ENCODE measurements at places on chromosomes 6 and 20. TPM values are rescaled to one million over a fixed set of nuclear protein-coding genes. Genes with fewer than 3 reads are reported as not detected.

- DNase-seq: no peak
Observed at GRCh38 chr6:3271756-3272155, 13.0 kb downstream of the PSMG4 start.

- DNase-seq: no peak
Observed at GRCh38 chr6:40138273-40138720, 204.0 kb upstream of the MOCS1 start.

DNA sequence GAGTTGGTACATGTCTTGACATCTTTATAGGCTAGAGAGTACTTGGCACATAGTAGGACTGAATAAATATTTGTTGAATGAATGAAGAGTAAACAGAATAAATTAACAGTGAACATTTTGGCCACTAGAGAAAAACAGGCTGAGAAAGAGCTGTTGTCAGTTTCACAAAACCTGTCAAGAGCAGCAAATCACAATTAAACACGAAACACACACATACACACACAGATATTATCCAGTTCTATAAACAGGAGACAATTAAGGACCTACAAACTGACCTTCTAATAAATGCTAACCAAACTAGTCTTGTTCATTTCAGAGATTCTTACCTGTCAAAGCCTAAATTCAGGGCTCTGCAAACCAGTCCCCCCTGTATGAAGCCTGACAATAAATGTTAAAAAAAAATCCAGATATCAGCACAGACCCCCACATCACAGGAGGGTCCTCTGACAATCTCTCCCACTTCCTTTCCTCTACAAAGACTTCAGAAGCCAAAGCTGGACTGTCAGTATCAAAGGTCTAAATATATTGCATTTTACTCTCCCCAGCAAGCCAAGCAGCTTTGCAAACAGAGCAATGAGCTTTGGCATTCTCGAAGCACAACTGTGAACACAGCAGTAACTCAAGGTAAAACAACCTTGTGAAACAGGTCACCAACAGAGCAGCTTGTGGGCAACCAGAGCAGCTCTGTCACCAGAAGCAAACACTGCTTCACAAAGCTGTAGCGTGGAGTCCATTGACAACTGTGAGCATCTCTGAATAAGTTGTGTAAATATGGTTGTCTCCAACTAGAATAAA lies 229.9 kb downstream of the TBXT start:
- DNase-seq: no peak

DNA sequence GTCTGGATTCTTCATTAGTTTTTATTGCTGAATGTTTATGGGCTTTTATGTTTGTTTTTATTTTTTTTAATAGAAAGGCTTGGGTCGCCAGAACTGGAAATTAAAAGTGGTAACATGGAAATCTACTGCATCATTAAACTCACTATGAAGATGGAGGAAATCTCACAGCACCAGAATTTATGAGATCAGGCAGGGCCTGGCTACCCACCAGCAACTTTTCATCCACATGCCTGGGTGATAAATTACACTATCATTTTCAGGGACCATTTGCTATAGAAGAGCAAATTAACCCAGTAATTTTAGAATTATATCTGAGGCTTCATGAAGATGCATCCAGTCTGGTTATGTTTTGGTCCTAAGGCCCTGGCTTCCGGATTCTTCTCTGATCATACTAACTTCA lies 57.8 kb upstream of the PLCB4 start:
- no peak for DNase-seq

Gene SLC35B3
- 23.0 TPM for total RNA-seq

DNA sequence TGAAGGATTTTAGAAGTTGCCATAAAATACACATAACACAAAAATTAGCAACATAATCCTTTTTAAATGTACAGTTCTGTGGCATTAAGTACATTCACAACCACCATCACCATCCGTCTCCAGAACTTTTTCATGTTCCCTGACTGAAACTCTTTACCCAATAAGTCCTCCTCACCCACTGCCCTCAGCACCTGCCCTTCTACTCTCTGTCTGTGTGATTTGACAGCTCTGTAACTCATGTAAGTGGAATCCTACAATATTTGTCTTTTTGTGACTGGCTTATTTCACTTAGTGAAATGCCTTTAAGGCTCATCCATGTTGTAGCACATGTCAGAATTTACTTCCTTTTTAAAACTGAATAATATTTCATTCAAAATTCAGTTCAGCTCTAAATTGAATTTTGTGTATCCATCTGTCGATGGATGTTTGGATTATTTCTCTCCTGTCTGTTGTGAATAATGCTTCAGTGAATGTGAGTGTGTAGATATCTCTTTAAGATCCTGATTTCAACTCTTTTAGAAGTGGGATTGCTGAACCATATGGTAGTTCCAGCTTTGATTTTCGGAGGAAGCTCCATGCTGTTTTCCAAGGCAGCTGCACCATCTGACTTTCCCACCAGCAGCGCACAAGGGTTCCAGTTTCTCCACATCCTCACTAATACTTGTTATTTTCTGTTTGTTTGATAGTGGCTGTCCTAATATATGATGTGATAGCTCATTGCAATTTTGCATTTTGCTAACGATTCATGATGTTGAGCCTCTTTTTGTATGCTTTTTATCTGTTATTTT lies 4.2 kb downstream of the ENTPD6 start:
- no peak for DNase-seq
